ENCODE measurements at places on chromosomes 3 and 15.
A peak's percentile ranks its signal among the peaks of the same experiment; 100 is the strongest.

- no peak for DNase-seq
These were observed 162.3 kb upstream of the NR2E3 start for GRCh38 chr15:71648095-71648494.

DNA sequence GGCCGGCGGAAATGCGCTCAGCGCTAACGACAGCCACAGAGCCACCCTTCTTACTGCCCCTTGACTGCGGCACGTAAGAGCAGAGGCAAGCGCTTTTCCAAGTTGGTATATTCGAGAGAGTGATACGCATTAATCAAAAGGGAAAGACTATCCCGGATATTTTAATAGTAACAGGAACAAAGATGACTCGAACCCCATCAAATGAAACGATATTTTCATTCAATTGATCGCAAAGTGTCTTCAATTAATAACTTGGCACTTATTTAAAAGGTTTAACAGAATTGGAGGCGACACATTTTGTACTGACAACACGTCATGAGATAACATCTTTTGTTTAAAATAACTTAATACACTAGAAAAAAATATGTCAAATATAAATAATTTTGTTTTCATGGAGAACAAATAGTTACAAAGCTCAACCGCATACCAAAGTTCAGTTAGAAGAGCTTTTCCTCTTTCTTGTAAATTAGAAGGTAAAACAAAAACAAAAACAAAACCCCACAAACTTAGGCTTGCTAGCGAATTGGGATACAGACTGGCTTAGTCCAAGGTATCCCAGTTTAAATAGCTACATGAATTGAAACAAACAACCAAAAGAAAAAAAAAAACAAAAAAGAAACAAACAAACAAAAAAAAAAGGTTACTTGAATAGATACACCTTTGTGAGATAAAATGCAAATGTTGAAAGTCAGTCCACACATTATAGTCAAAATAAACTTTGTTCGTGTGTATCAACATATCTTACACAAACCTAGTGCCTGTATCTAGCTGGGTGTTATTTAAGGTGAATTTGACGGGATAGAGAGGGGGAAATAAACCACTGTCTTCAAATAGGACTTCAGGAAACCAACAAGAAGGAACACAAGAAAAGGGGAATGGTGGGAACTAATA is 10.2 kb downstream of the SHOX2 start:
- no peak for DNase-seq

DNA sequence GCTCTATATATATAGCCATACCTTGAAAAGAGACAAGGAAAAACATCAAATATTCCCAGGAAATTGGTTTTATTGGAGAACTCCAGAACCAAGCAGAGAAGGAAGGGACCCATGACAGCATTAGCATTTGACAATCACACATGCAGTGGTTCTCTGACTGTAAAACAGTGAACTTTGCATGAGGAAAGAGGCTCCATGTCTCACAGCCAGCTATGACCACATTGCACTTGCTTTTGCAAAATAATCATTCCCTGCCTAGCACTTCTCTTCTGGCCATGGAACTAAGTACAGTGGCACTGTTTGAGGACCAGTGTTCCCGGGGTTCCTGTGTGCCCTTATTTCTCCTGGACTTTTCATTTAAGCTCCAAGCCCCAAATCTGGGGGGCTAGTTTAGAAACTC is 85.5 kb downstream of the TGFBR2 start:
- DNase-seq: no peak

GRCh38 chr3:125022206-125022605 is 33.6 kb downstream of the HEG1 start:
- no peak for DNase-seq

- no peak for DNase-seq
These were observed 107.4 kb downstream of the KLHL25 start for GRCh38 chr15:85687329-85687728.

DNA sequence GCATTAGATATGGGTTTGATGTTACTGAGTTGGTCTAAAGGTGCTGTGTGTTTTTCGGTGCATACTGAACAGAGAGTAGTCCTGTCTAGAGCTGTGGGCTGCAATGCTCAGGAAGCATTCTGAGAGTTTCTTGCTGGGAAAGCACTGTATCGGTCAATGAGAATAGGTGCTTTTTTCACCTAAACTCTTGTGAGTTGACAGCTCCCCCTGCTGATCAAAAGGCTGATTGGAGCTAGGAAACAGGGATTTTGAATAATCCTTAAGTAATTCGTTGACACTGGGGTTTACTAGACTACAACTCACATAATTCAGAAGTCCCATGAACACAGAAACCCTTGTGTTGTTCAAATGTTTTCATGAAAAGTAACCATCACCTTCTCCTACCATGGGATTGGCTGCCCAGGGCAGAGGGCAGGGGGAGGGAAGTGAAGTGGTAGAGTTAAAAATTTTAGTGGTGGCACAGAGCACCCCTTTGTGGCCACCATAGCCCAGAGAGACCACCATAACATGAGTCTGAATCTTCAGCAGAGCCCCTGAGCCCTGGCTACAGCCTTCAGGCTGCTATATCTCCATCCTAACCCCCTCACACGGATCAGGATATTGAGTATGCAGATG is 13.0 kb upstream of the MANF start:
- peak; percentile 75 for DNase-seq

DNA sequence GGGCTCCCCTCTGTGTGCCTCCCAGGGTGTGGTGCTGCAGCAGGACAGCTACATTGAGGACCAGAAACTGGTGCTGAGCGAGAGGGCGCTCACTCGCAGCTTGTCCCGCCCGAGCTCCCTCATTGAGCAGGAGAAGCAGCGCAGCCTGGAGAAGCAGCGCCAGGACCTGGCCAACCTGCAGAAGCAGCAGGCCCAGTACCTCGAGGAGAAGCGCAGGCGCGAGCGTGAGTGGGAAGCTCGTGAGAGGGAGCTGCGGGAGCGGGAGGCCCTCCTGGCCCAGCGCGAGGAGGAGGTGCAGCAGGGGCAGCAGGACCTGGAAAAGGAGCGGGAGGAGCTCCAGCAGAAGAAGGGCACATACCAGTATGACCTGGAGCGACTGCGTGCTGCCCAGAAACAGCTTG is 53.7 kb downstream of the KLHL25 start:
- no peak for DNase-seq

DNA sequence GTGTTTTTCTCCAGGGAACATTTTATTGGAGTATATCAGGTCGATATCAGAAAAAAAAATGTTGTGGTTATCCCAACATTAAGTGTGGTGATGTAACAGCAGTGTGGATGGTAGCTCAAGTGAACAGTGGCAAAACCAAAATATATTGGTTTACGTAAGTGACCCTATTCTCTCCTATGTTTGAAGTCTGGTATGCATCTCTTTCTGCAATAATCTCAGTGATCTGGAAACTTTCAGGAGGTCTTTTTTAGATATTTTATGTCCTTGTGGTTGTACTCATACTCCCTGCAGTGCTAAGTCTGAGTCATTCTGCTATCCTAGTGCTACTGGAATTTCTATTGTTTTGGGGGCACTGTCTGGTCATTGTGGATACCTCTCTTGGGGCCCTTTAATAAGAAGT is 137.9 kb downstream of the SNRPN start:
- DNase-seq: no peak

GRCh38 chr3:37753428-37753827 is 108.3 kb upstream of the CTDSPL start:
- DNase-seq: no peak

- DNase-seq: no peak
These were observed 1161.4 kb downstream of the OTOL1 start for GRCh38 chr3:162658003-162658402.

GRCh38 chr3:19526071-19526470 is 377.8 kb downstream of the KCNH8 start:
- DNase-seq: no peak

DNA sequence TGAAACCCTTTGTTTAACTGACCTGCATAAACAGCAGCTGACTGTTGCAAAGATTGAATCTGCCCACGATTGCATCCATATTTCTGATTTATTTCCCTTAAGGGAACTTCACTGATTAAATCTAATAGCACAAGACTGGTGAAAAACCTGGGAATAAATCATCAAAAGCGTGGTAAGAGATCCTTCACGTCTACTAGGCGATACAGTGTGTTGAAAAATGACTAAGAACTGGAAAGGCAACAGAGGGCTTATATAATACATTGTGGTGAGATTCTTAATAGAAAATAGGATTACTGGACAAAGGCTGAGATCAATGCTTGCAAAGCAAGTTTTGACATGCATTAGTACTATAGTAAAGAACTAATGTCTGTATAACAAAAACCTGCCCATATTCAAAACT is 49.0 kb downstream of the POLQ start:
- DNase-seq: no peak

DNA sequence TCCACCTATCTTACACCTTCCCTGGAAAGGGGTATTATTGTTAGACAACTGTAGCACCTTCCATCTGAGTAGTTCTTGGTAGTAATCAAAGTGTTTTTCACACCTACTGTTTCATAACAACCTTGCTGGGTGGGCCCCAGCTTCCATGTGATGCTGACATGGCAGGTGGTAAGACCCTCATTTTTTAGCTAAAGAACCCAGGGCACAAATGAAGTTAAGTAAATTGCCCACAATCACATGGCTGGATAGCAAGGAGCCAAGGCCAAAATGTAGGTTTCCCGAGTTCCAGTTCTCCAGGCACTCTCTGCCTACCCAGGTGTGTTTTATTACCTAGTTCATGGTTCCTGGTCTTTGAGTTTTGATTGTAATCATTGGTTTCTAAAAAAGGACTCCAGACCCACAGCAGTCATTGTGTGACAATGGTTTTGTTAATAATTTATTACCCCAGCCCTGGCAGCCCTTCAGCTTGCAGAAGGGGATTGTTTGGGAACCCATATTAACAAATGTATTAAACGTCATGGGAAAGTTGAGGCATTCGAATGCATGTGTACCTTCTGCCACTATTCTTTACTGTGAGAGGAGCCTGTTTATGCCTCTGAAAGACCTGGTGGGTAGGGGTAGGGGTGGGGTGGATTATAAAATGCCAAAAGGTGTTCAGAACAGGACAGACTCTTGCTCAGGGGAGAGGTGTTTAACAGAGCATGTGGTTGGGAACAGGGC is 222.2 kb upstream of the BHLHE40 start:
- DNase-seq: peak; percentile 64

DNA sequence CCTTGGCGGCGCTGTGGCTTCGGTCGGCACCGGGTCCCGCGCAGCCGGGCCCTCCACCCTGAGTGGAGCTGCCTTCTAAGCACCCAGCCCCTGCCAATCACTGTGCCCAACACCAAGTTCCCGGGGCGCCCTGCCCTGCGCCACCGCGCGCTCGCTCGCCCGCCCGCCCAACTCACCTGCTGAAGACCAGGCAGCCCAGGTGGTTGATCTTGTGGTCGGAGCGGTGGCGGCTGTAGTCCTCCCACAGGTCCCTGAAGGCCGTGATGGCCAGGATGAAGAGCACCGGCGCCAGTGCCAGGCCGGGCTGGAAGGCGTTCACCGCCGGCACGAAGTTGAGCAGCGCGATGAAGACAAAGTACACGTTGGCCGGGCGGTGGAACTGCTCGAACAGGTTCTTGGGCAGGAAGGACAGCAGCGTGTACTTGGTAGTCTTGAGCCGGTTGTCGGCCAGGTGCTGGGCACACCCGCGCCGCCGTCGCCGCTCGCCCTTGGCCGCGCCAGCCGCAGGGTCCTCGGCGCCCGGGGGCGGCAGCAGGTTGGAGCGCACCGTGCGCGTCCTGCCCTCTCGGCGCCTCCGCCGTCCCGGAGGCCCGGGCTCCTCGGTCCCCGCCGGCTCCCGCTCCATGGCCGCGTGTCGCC is 536 bp downstream of the ATP10A start:
- DNase-seq: no peak

- no peak for DNase-seq
These were observed 568.7 kb upstream of the BCHE start for GRCh38 chr3:166405896-166406295.

DNA sequence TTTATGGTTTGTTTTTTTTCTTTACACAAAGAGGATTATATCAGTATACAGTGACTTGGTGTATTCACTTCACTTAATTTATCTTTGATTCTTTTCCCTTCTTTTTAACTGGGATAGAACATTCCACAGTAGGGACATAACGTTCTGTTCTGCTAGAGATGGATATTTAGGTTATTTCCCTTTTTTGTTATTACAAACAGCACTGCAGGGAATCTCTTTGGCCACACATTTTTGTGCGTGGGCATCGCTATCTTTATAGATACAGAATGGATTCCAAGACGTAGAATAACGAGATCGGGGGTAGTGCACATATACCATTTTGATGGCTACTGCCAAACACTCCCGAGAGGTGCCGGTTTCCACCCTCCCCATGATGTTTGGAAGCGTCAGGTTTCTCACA is 44.8 kb downstream of the PXYLP1 start:
- no peak for DNase-seq

GRCh38 chr3:149314807-149315578 is 18.4 kb downstream of the TM4SF18 start:
- DNase-seq: no peak

GRCh38 chr15:35810007-35810406 is 264.0 kb upstream of the DPH6 start:
- DNase-seq: no peak

- DNase-seq: no peak
These were observed 41.4 kb downstream of the PGPEP1L start for GRCh38 chr15:98966091-98966787.

DNA sequence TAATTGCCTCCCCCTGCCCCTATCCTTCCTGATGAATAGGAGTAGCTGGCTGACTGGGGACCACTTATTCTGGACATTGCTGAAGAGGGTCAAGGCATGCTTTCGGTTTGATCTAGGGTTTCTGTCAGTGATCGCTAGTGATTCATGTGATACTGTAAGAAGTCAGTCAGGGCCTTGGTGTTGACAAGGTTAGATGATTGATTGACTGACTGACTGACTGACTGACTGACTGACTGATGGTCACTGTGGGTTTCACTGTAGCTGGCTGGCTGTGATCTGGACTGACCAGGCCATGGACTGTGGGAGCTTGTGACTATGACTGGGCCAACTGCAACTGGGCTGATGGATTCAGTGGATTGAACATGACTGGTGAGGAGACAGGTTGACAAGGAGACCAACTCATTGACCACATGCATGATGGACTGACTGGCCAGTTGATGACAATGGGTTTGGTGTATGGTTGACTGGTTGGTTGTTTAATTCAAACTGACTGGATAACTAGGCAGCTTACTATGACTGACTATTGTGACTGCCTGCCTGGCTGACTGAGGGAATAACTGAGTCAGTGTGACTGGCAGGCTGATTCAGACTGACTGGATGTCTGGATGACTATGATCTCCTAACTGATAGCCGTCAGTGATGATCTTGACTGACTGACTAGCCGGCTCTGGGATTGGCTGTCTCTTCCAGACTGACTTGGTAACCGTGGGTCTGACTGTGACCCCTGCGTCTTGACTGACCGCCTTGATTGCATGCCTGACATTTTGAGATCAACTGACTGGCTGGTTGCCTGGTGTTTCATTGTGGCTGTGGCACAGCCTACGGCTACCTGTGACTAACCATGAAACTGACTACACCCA is 509.9 kb downstream of the SHQ1 start:
- no peak for DNase-seq
